ENCODE measurements at places on chromosomes 1 and 21.

- no peak for DNase-seq
Measured at GRCh38 chr1:157233131-157233530, 94.9 kb upstream of the ETV3 start.

DNA sequence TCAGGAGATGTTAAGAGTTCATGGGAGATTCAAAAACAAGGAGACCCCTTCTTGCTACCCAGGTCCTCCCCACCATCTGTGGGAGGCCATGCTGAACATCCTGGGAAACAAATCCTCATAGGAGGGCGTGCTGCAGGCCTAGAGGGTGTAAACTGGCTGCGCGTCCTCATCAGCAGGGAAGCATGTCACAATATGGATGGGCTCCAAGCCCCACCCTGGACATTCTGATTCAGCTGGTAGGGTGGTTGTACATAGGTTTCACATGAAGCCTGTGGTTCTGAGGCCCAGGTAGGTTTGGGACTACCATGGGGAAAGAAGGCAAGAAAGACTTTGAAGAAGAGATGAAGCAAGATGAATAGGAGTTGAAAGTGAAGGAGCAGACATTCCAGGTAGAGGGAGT is 44.6 kb upstream of the IFNLR1 start:
- no peak for DNase-seq

GRCh38 chr1:227065311-227065710 is 125.2 kb downstream of the COQ8A start:
- DNase-seq: no peak

DNA sequence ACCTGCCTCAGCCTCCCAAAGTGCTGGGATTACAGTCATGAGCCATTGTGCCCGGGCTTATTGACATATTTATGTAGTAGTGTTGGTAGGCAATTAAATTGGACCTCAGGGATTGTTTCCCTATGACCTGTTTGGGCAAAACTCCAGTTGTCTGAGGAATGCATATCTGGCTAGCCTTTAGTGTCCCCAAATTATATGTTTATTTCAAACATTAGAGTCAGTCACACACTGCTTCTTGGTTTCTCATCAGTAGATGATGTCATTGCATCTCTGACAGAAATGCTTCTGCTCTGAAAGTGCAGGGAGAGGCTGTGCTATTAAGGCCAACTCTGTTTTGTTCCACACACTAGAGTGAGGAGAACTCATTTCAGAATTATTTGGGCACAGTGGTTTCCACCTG is 12.5 kb downstream of the PIP5K1A start:
- DNase-seq: no peak

- no peak for DNase-seq
Measured at GRCh38 chr1:85816606-85817005, 108.4 kb upstream of the ZNHIT6 start.

DNA sequence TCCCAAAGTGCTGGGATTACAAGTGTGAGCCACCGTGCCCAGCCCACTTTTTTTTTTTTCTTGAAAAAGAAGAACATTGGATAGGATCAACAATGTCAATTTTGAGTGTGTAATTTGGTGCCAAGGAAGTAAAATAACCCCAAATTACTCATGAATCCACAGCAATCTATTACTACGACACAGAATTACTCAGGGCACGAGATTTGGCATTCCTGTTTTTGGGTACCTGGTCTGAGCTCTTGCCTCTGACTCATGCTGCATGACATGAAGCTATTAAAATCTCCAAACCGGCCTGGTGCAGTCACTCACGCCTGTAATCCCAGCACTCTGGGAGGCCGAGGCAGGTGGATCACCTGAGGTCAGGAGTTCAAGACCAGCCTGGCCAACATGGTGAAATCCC is 10.4 kb downstream of the RNF19B start:
- no peak for DNase-seq

- DNase-seq: peak; percentile 14
Measured at GRCh38 chr1:244863491-244864252, 671 bp downstream of the HNRNPU start.

GRCh38 chr1:208369658-208370057 is 125.5 kb upstream of the PLXNA2 start:
- DNase-seq: no peak

DNA sequence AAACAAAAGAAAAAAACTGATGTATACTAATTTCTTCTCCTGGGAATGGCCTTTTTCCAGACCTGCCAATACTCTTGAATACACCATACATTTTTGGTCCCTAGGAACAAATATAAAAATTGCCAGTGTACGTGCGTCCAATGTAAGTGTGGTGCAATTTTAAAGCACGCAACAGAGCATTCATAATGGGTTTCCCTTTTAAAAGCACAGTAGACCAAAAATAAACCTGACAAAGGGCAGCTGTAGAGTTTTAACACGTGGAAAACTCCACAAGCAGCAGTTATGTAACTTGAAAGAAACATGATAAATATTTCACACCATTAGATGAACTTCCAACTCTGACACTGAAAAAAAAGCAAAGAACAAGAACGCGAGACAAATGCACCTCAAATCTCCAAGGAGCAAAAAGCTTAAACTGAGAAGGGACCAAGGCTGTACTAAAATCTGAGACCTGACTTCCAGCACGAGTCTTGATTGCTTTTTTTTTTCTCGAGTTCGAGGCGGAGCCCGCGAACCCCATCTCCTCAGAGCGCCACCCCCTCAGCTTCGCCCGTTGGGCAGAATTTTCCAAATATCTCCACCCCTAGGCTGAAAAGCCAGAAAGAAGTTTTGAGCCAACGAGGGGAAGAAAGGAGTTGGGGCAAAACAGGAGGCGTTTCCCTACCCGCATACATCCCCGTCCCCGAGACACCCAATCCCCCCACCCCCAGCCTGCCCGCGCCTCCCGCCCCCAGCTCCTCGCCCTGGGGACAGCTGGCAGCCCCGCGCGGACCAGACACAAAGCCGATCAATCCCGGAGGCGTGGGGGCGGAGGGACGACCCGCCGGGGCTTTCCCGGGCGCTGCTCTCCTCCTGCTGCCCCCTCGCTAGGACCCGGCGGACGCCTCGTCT is at the start of gene JAM2:
Gene JAM2 (plus strand): TSS at position 599 of the 891 bp plus-strand sequence. CDS start 564 bp downstream, outside the sequence.
- no peak for DNase-seq

- no peak for DNase-seq
Measured at GRCh38 chr1:39141925-39142324, 62.6 kb upstream of the MACF1 start.

- no peak for DNase-seq
Measured at GRCh38 chr1:54378874-54379554, 27.2 kb downstream of the SSBP3 start.

DNA sequence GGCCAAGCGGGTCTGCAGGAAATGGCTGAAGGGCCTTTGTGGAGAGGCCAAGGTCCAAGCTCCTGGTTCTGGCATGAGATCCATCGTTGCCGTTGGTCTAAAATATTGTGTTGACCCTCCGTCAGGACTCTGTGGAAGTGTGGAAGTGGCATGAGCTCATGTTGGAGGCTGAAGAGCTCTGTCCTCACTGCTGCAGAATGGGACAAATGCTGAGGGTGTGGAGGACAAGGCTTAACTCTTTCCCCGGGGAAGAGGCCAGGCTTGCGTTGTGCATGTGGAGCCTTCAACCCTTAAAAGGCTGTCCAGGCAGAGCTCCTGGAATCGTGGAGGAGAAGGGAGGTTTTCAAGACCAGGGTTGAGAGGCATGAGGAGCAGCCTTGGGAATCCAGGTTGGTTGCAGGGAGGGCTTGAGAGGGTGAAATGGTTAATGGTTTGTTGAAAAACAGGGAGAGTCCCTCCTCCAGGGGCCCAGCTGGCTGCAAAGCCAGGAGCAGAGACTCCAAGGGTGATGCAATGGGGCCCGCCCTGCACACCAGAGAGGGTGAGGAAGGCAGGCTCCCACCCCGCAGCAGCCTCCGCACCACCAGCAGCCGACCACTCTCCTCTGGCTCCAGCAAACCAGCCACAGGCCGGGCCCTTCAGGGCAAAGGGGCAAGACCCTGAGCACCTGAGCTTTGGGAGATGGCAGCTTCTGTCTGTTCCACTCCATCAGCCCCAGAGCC is 6.7 kb upstream of the AHCYL1 start:
- no peak for DNase-seq

- DNase-seq: no peak
Measured at GRCh38 chr1:34342334-34342733, 165.6 kb downstream of the C1orf94 start.

GRCh38 chr21:40291560-40291959 is 424.3 kb downstream of the PCP4 start:
- no peak for DNase-seq

DNA sequence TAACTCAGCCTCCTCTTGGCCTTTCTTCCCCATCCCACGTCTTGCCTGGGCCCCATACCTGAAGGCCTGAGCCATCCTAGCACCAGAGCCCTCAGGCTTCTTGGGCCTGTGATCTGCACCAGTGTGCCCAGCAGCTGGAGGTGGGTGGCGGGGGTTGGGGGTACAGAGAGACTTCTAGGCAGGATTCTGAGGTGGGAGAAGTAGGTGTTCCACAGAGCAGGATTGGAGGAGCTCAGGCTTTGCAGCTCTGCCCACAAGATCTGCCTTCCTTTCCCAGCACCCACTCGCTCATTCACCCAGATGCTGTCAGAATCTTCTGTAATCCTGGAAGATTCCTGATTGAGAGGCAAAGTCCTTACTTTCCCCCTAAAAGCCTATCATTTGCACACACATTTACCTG is 10.0 kb upstream of the GJB5 start:
- no peak for DNase-seq

DNA sequence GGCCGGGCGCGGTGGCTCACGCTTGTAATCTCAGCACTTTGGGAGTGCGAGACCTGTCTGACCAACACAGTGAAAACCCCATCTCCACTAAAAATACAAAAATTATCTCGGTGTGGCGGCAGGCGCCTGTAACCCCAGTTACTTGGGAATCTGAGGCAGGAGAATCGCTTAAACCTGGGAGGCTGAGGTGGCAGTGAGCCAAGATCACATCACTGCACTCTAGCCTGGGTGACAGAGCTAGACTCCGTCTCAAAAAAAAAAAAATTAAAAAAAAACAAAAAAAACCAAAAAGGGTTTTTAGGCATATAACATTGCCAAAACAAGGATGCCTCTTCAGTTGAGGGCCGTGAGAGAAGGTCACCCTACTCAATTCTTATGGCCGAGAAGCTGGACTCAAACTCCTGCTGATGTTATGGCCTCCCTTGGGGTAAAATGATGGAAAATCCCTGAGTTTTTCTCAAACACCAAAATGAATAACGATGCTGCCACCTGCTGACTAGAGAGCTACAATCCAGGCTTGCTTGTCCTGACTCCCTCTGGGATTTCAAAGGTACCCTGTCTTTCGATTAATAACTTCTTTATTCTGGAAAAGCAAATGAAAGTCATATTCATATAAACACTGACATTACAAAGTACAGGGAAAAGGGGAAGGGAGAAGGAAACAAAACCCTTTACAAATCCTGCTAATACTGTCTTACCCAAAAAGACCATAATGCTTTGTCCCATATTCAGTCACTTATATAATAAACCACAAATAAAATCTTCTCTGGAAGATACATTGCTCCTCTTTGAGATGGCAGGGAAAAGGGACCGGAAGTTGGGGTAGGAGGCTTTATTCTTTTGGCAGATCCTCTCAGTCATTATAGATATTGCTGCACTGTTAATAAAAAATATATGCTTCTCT is 10.7 kb downstream of the RAB42 start:
- no peak for DNase-seq

DNA sequence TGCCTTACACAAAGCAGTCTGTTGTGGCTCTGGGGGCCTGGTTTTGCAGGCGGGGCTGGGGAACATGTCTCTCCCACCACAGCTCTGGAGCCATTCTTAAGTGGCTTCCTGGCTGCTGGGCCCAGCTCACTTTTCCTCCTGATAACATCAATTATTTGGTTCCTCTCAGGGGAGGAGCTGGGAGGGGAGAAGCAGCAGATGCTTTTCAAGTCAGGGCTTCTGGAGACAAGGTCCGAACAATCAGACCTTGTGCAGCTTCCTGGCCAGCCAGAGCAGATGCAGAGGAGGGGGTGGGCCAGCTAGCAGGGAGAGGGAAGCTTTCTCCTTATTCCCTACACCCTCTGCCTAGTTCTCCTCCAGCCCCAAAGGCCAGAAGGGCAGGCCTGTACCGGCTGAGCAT is 3.7 kb upstream of the PAQR6 start:
- no peak for DNase-seq

GRCh38 chr21:36450511-36450910 is 29.4 kb downstream of the CLDN14 start:
- no peak for DNase-seq

GRCh38 chr1:109493805-109494539 is at the start of gene CYB561D1:
Gene CYB561D1, plus strand, starts transcription at chr1:109494094. Its CDS starts 46 bp downstream, at chr1:109494140.
- peak; percentile 78 for DNase-seq

DNA sequence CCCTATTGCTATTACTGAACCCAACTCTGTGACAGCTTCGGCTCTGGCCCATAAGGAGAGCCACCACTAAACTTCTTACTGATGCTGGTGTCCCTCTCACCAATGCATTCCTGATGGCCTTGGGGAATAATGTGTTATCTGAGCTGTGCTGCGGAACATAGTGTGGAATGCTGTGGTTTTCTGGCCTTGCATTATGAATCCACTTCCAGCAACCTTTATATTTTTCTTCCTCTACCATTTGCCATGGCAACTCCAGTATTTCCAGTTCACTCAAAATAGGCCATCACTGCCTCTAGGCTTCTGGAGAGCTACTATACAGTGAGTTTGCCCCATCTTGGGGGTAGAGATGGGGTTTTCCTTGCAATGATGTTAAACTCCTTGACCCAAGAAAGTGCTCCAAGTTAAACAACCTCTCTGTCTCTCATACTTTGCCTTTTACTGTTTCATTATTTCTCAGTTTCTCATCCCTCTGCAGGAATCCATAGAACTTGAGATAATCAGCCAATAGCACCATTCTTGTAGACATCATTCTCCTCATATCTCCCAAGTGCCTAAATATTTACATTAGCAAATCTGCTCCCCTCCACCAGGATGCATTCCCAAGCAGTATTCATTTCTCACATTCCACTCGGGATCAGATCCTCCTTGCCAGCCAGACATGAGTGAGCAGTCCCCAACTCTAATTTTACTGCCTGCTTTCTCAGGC is 11.1 kb upstream of the RAVER2 start:
- no peak for DNase-seq

GRCh38 chr1:153507926-153508583 is 27.7 kb downstream of the S100A6 start:
- DNase-seq: no peak

DNA sequence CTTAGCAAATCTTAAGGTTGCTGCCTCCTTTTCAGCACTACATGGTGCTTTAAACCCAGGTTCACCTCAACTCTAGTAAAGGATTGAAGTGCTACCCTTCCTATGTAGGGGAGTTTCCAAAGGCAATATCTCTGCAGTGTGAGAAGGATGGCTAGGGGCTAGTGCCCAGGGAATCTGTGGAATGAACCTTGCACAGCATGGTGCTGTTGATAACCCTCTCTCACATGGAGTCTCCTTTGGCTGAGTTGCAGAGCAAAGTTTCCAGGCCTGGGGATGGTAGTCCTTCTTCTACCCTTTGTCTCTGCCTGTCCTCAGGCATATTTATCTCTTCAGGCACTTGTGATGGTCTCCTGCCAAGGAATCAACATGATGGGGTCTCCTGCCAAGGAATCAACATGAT is 59.4 kb downstream of the AXDND1 start:
- no peak for DNase-seq

Measured in stimulated activated CD8-positive, alpha-beta memory T cell treated with anti-CD3 and anti-CD28 coated beads, Interleukin-12 subunit alpha, Interleukin-12 subunit beta, amount 100 ng/mL, for 1 hour (primary cell).